SK-MEL-5 (cell line): ENCODE measurements at places on chromosomes 3 and 15. TPM values are rescaled to one million over a fixed set of nuclear protein-coding genes. Genes with fewer than 3 reads are reported as not detected.

Gene CELSR3
- 3.2 and 3.6 TPM in 2 replicates for total RNA-seq

Gene GPR149
- total RNA-seq, result not detected in 2 replicates

Gene C3orf85
- not detected in 2 replicates for total RNA-seq

Gene RBP2
- total RNA-seq, result not detected in 2 replicates

Gene CCDC39
- total RNA-seq, result not detected in 2 replicates

Gene CHDH
- total RNA-seq, result 0.03 TPM in 1 of 2 replicates, not detected in the other

Gene WHAMM
- 2.7 and 3.0 TPM in 2 replicates for total RNA-seq

Gene TTLL13
- 0.18 TPM in 1 of 2 replicates, not detected in the other for total RNA-seq

Gene MME
- 15.1 and 19.5 TPM in 2 replicates for total RNA-seq

DNA sequence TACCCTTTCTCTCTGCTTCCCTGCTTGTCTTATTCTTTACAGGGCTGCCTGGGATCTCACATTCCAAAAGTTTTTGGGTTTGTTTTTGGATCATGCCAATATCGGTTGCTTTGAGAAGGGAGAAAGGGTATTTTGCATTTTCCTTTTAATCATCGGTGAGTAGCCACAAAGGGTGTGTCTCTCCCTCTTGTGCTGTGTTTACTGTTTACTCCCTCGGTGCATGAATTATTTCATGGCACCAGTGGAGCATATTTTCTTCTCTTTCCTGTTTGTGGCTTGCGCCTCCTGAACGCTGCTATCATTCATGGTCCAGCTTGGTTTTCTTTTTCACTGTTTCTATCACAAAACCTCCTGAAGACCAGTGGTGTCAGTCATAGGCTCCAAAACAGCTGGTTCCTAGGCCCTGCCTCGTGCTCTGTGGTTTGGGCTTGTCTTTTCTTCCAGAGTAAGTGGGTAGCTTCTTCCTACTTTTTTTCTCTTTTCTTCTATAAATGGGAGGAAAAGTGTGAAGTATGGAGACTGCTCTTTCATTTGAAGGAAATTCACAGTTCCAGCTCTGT, 54.9 kb downstream of the IGF1R start:
- DNase-seq, result no peak

- DNase-seq, result no peak
Measured at GRCh38 chr3:49563766-49564165, 9.5 kb downstream of the BSN start.

DNA sequence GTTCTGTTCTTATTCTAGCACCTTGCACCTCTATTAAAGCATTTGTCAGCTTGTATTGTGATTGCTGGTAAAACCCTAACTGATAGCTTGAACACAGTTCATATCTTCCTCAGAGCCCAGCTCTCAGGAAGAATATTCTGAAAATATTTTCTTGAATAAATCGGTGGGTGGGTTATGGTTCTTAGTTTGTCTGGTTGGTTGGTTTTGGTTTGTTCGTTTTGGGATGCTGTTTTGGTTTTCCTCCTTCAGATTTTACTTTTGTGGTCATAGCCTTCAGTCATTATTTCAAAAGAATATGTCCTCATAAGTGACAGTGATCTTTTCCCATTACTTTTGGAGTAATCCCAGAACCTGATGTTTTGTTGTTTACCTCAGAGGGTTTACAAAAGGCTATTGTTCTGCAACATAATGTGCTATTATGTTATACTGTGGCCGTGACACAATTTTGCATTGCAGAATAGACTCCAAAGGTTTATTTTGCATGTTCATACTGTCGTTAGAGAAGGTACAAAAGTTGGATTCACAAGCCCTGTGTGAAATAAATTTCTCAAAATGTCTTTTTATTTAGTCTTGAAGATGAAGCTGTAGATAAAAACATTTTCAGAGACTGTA, 2.7 kb upstream of the TMEM87A start:
- peak; percentile 87 for DNase-seq

- DNase-seq, result peak; percentile 61
Measured at GRCh38 chr3:113495035-113495434, 19.9 kb downstream of the SPICE1 start.

DNA sequence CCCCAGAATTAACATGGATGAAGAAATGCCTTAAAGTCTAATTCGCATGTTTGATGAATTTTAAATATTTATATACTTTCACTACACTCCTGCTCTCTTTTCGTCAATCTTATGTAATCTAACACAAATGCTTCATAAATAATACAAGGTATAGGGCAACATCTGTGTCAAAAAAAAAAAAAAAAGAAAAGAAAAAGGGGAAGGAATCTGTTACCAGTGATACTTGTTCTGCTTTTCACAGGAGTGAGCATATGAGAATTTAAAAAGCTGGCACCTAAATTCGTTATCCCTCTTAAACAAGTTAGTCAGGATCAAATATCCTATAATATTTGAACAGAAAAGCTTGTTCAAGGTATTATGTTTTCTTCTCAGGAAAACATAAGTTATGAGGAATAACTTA, 243.8 kb downstream of the KCNH8 start:
- DNase-seq, result no peak

GRCh38 chr3:123414973-123415775, 33.7 kb downstream of the ADCY5 start:
- DNase-seq, result no peak

- no peak for DNase-seq
Measured at GRCh38 chr3:40312661-40313226, 3.2 kb downstream of the EIF1B start.

DNA sequence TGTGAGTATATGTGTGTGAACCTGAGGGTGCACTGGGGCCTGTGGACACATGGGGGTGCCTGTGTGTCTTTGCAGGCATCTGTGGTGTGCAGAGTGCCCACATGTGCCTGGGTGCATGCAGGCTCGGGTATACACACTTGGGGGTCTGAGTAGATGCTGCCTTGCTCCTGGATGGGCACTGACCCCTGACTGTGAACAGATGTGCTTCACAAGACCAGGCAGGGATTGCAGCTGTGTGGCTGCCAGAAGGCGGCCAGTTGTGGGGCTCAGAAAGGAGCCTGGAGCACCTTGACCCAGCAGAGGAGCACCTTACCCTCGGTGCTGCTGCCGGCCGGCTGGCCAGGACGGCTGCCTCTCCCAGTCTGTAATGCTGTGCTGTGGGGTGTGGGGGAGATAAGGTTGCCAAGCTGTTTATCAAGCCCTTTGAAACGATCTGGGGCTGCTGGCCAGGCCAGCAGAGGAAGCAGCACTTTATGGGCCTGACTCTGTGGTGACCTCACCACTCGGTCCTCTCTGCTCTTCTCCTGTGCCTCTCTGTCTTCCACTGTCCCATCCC, 55.5 kb upstream of the MRPS22 start:
- DNase-seq, result no peak

DNA sequence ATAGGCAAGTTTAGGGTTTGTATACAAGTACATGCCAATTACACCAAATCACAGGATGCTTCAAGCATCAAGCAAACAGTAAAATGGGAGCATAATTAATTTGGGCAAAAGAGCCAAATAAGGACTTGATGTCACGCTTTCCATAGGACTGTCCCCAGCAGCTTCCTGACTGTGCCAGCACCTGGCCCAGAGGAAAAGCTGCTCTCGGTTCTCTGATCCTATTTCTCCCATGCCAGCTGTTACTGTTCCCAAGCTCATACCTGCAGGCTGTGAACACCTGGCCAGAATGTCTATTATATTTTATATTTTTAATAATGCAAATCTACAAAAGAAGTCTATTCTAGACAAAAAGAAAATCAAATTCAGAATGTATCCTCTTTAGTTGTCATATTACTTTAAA, 12.2 kb downstream of the ZXDC start:
- no peak for DNase-seq

DNA sequence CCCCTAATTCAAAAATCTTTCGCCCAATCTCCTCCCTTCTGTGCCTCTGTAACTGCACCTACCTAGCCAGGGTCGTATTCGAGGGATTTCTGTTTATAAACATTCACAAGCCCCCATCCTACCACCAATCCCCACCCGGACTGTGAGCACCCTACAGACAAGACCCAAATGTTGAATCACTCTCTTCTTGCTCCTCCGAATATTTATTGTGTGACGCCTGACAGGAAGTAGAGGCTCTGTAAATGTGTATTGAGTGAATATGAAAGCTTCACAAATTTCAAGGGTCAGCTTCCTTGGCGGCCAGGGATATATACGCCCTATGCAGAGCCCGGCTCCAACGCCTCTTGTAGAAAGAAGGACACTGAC, 1.6 kb downstream of the BDH1 start:
- DNase-seq, result no peak

DNA sequence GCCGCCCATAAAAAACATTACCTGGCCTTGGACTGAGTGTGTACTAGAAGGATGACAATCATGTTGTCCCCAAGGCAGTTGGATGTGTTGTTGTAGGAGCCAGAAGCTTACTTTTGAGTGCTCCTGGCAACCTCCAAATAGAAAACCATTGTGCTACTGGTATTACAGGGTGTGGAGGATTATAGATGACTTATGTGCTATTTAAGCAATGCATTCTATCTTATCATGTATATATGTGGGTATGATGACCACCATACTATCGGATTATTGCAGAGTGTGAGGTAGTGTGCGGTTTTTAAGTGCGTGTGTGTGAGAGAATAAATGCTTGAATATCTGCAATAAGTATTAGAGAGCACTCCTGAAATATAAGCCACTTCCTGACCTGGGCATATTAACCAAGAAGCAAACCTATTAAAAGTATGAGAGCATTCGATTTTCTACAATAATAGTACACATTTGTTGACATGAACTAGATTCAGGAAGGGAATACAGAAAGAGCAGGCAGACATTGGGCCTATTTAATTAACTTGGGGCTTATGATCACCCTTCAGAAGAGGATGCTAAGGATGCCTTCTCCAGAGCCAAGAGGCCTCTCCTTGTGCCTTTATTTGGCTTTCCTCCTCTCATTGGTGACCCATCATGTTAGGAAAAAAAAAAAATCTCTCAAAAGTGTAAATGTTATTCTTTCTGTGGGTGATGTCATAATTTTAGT, 11.7 kb upstream of the MBNL1 start:
- no peak for DNase-seq

DNA sequence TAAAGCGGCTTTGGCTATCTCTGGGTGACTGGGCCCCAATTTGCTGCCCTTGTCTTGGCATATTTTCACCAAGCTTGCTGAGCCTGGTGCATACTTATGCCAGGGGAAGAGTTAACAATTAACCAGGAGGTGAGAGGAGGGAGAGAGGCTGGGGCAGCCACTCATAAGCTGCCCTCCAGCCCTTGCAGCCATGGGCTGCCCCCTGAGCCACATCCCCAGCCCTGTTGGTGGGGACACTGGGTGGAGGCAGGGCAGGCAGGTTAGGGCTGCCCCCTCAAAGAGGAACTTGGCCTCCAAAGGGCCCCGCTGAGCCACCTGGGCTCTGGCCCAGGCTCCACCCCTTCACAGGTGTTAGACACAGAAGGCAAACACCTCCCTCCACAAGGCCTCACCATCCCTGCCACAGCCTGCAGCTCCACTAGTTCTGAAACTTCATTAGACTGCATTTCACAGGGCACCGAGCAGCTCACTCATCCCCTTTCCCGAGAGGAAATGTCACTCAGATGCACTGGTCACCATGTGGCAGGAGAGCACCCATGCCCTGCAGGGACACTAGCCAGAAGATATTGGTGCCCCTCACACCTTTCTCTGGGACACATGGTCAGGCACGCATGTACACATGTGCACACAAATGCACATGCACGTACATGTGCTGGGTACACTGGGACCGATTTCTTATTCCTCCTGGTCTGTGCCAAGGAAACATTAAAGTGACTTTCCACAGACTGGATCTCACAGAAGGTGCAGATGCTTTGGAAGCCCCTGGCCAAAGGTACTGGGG, 20.2 kb downstream of the AMOTL2 start:
- no peak for DNase-seq

- no peak for DNase-seq
Measured at GRCh38 chr3:4721511-4721911, 228.4 kb downstream of the ITPR1 start.

GRCh38 chr3:138511945-138512344, 77.5 kb downstream of the ESYT3 start:
- no peak for DNase-seq

DNA sequence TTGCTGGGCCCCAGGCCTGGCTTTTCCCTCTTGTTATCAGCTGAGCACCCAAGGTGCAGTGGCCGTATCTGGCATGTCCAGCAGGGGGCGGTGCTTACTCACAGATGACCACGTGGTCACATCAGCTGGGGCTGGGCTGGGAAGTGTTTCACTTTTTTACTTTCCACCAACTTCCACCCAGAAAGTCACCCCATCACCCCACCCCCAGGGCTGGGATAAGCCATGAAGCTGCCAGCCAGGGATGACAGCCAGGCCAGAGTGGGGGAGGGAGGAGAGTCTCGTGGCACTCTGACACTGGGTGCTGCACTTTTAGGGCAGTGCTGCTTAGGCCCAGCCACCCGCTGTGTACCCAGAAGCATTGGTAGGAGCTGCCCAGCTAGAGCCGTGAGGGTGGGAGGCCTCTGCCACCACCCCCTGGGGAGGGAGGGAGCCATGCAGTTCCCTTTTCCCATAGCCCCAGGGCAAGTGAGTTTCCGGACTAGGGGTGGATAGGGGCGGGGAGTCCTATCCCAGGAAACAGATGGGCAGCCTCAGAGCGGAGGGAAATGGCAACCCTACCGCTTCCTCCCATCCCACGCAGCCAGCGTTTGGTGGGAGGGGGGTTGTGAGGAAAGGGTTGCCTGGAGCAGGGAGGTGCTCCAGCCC, 6.1 kb downstream of the PPCDC start:
- peak; percentile 87 for DNase-seq

GRCh38 chr3:197711973-197712707, 24.6 kb downstream of the RUBCN start:
- DNase-seq, result peak; percentile 99

GRCh38 chr3:46132565-46132964, 75.5 kb downstream of the CCR1 start:
- DNase-seq, result no peak

DNA sequence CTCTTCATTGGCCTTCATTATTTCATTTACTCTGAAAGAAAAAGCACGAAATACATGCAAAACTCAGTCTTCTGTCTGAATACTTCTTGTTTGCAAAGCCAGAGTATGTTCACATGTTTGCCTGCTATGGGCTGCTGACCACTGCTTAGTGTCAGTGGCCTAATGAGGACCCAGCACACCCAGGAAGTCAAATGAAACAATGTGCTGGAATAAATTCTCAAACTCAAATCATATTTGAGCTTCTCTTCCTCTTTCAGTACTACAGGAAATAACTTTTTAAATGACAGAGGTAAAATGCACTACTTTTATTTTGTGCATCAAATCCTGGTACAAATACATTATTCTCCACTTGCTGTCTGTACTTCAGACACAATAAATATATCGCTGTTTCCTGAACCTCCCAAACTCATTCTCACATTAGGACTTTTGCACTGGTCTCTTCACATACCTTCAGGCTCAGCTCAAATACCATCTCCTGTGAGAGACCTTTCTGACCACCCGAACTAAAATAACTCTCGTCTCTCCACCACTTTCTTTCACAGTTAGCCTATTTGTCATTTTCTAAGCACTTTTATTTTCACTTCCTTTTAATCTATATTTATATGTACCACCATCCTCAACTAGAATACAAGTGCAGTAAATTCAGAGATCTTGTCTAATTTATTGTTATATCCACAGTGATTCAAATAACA, 176.8 kb downstream of the TUSC7 start:
- DNase-seq, result no peak

- DNase-seq, result no peak
Measured at GRCh38 chr3:183081459-183082183, 17.7 kb downstream of the MCCC1 start.

GRCh38 chr3:114058646-114059045, 2.1 kb downstream of the QTRT2 start:
- DNase-seq, result no peak

GRCh38 chr15:101307048-101307896, 12.2 kb upstream of the SNRPA1 start:
- no peak for DNase-seq
